ENCODE measurements at places on chromosomes 2 and 18. TPM values are rescaled to one million over a fixed set of nuclear protein-coding genes. Genes with fewer than 3 reads are reported as not detected.

ITGB6 gene
- total RNA-seq: not detected

CAPG gene
- total RNA-seq: 23.3 TPM

HAAO gene
- not detected for total RNA-seq

SKOR2 gene
- total RNA-seq: not detected

TRAK2 gene
- 32.5 TPM for total RNA-seq

ASB18 gene
- total RNA-seq: not detected

DNA sequence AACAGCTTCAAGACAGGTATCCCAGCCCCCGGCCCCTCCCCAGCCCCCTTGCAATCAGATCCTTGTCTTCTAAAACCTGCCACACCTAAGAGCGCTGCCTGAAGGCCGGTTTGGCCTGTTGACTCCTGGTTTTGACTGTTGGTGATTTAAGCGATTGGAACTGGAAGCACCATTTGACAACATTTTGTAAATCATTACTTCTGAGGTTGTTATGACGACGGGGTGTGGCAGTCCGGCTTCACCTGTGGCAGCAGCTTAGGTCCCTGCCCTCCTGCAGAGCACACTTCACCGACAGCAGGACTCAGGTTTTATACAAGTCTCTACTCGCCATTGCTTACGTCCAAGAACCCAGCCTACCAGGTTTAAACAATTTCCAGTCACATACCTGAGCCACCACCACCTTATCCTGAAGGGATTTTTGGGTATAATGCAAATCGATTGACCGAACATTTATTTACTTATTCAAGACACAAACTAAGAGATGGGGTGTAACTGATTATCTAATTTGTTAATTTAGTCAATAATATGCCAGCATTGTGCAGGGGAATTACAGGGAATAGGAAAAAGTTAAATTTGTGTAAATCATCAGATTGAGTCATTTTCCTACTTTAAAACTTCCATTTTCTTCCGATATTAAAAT is 707 bp upstream of the DGUOK start:
- peaks cover 7% of the 10 kb centered on the region for H3K36me3 ChIP-seq
- peaks cover 38% of the 10 kb centered on the region for H3K4me1 ChIP-seq
- H3K4me3 ChIP-seq: peak overlapping the region; percentile 78
- H3K27me3 ChIP-seq: no peaks in the 10 kb centered on the region
- no peak for DNase-seq

GRCh38 chr2:109482361-109482861 is 131.4 kb downstream of the SEPTIN10 start:
- no peaks in the 10 kb centered on the region for H3K27me3 ChIP-seq
- H3K36me3 ChIP-seq: no peaks in the 10 kb centered on the region
- no peak for DNase-seq
- H3K4me3 ChIP-seq: no peak overlapping the region
- no peak overlapping the region for H3K27ac ChIP-seq
- no peaks in the 10 kb centered on the region for H3K4me1 ChIP-seq

DNA sequence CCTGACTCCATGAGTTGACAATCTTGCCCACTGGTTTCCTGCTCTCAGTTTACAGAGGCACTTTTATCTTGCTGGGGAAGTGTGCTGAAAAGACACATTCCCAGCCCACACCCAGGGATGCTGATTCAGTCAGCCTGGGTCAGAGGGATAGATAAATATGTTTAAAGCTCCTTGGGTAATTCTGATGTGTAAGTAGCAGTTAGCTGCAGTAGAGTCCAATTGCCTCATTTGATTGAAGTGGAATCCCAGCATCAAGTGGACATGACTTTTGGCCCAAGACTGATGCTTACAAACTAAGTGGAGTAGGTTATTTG is 29.4 kb downstream of the PSD4 start:
- H3K4me3 ChIP-seq: no peak overlapping the region
- H3K4me1 ChIP-seq: peaks cover 23% of the 10 kb centered on the region
- no peak overlapping the region for H3K27ac ChIP-seq

- no peak overlapping the region for H3K27ac ChIP-seq
- H3K36me3 ChIP-seq: no peaks in the 10 kb centered on the region
- DNase-seq: no peak
- H3K4me3 ChIP-seq: no peak overlapping the region
- no peaks in the 10 kb centered on the region for H3K4me1 ChIP-seq
- H3K27me3 ChIP-seq: no peaks in the 10 kb centered on the region
These were observed 77.4 kb upstream of the ZCCHC2 start for GRCh38 chr18:62445386-62445917.

GRCh38 chr2:63650756-63651155 is 62.0 kb downstream of the MDH1 start:
- H3K4me1 ChIP-seq: no peaks in the 10 kb centered on the region
- H3K36me3 ChIP-seq: no peaks in the 10 kb centered on the region
- no peak for DNase-seq

DNA sequence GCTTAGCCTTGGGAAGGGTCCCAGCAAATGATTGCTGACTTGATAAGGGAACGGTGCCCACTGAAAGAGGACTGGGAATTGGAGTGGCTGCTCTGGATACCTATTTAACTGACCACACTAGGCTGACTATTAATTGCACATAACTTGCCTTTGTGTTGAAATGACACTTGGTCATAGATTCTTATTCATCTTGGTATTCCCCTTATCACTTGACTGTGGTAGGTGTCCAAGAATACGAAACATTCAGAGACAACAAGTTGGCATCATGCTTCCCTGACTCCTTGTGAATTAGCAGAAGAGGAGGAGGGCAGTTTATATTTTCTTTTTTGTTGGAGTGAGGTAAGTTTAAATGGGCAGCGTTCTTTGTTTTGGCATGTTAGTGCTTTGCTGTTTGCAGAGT is 13.4 kb downstream of the FMNL2 start:
- no peak for DNase-seq
- no peak overlapping the region for H3K4me3 ChIP-seq
- no peaks in the 10 kb centered on the region for H3K27me3 ChIP-seq
- no peaks in the 10 kb centered on the region for H3K36me3 ChIP-seq
- H3K4me1 ChIP-seq: no peaks in the 10 kb centered on the region

DNA sequence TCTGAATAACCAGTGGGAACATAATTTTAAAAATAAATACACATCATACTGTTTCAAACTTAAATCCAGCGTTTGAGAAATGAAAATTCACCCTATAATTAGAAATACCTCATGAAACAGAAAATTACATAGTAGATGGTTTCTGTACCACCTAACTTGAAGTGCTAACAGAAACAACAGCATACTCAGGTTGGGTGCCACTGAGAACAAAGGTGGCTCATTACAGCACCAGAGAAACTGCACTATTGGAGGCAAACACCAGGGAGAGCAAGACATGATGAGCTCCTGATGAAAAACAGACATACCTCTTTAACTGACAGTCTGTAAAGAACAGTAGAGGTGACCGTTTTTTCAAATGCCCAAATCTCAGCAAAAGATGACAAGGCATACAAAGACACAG is 12.6 kb downstream of the SULT1C4 start:
- H3K36me3 ChIP-seq: no peaks in the 10 kb centered on the region
- no peaks in the 10 kb centered on the region for H3K27me3 ChIP-seq
- H3K27ac ChIP-seq: no peak overlapping the region
- H3K4me1 ChIP-seq: no peaks in the 10 kb centered on the region
- no peak overlapping the region for H3K4me3 ChIP-seq

GRCh38 chr18:12928641-12929040 is 19.2 kb upstream of the SEH1L start:
- no peak overlapping the region for H3K27ac ChIP-seq
- H3K36me3 ChIP-seq: no peaks in the 10 kb centered on the region
- no peak for DNase-seq
- H3K27me3 ChIP-seq: no peaks in the 10 kb centered on the region

DNA sequence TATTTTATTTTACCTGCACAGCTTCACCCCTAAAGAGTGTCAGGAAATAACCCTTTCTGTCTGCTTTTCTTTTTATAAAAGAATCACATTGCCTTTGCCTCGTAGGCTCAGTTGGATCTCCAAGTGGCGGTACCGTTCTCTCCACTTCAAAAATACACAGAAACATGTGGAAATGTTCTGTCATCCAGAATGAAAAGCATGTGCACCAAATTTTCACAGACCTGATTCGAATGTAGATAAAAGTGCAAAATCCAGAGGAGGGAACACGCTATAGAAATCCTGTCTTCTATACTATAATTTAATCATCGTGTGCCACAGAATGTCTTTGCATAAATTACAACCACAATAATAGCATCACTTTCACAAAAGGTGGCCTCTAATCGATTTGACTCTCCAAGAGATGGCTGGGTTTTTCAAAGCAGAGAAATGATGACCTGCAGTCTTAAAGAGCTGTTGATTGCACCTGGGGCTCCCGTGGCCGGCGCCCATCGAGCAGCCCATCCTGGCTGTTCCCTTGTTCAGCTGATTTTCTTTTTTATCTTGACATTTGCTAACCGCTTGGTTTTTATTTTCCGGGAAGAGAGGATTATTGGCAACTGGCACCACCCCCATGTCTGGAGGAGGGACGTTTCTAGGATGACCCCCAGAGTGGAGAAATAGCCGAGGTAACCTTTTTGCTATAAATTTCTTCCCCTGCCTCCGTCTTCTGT is 290.2 kb downstream of the SOX11 start:
- no peaks in the 10 kb centered on the region for H3K4me1 ChIP-seq
- no peak for DNase-seq
- no peaks in the 10 kb centered on the region for H3K27me3 ChIP-seq
- no peak overlapping the region for H3K27ac ChIP-seq
- no peak overlapping the region for H3K4me3 ChIP-seq

DNA sequence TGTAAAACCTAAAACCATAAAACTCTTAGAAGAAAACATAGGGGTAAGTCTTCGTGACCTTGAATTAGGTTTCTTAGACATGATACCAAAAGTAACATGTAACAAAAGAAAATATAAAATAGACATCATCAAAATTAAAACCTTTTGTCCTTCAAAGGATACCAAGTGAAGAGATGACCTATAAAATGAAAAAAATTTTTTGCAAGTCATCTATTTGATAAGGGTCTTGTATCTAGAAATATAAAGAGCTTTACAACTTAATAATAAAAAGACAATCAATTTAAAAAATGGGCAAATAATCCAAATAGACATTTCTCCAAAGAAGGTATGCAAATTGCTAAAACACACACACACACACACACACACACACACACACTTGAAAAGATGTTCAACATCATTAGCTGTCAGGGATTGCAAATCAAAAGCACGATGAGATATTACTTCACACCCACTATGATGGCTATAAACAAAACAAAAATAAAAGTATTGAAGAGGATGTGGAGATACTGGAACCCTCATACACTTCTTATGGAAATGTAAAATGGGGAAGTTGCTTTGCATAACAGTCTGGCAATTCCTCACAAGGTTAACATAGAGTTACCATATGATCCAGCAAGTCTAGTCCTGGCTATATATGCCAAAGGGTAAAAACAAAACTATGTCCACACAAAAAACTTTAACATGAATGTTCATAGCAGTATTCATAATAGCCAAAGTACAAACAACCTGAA is 23.3 kb downstream of the SPDYA start:
- H3K27me3 ChIP-seq: no peaks in the 10 kb centered on the region
- no peaks in the 10 kb centered on the region for H3K36me3 ChIP-seq
- no peaks in the 10 kb centered on the region for H3K4me1 ChIP-seq
- no peak for DNase-seq
- no peak overlapping the region for H3K27ac ChIP-seq

DNA sequence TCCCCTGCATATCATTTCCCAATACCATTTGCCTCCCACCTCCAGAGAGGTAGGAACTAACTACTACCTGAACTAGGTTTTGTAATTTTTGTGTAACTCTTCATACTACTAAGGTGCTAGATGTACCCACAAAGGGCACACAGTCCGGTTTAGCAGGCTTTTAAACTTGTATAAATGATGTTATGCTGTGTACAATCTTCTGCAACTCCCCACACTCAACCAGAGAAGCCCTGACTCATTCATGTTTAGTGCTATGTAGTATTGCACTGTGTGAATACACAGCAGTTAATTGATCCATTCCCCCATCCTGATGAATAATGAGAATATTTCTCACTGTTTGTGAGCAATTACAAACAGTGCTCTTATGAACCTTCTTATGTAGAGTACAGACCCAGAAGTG is 285.6 kb downstream of the SMAD2 start:
- no peak overlapping the region for H3K4me3 ChIP-seq
- H3K4me1 ChIP-seq: no peaks in the 10 kb centered on the region
- H3K27ac ChIP-seq: no peak overlapping the region
- no peaks in the 10 kb centered on the region for H3K36me3 ChIP-seq

DNA sequence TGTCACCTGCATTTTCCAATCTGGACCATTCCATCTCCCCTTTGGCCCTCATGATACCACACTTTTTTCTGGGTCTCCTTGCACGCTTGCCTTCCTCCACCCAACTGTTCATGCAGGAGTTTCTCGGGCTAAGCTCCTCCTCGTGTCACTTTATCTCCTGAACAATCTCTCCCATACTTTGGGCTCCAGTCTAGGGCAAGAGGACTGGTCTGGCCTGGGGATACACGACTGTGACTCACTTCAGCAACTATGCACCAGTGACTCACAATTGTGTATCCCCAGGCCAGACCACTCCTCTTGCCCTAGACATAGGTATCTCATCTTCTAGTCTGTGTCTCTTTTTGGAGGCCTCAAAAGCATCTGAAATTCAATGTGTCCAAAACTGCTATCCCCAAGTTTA is 149.4 kb upstream of the PTPRM start:
- no peaks in the 10 kb centered on the region for H3K36me3 ChIP-seq
- no peak overlapping the region for H3K4me3 ChIP-seq
- H3K27me3 ChIP-seq: no peaks in the 10 kb centered on the region
- no peak for DNase-seq

GRCh38 chr18:45617284-45617683 is 2.0 kb downstream of the SLC14A2 start:
- no peak overlapping the region for H3K27ac ChIP-seq
- H3K4me3 ChIP-seq: no peak overlapping the region
- H3K27me3 ChIP-seq: no peaks in the 10 kb centered on the region

GRCh38 chr18:8254654-8255053 is 354.6 kb upstream of the RAB12 start:
- H3K27ac ChIP-seq: no peak overlapping the region
- no peak overlapping the region for H3K4me3 ChIP-seq

DNA sequence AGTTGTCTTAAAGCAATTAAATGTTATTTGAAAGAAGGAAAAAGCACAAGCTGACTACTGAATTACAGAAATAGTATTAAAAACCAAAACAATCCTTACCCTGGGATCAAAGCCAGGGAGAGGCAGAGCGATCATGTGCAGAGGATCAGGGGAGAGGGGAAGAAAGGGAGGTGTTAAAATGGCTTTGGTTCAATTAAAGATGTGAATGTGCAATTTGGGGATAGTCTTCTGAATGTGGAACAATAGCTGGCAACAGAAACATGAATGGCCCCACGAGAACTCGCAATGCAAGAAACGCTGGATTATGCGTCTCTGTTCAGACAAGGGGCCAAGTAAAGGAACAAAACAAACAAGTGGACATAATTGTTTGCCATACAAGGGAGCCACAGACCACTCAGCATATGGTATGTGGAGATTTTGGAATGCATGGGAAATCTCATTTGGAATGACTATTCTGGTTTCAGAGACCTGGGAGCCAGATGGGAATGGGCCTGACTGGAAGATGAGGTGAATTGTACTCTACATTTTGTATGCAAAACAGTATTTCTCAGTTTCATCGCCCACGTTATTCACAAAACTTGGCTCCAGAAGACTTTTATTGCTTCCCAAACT is 155.4 kb downstream of the SLC4A3 start:
- H3K36me3 ChIP-seq: no peaks in the 10 kb centered on the region
- H3K4me1 ChIP-seq: no peaks in the 10 kb centered on the region
- H3K27ac ChIP-seq: no peak overlapping the region
- no peak overlapping the region for H3K4me3 ChIP-seq

GRCh38 chr2:121155502-121156056 is 129.4 kb downstream of the TFCP2L1 start:
- H3K27ac ChIP-seq: no peak overlapping the region
- no peaks in the 10 kb centered on the region for H3K27me3 ChIP-seq
- no peak overlapping the region for H3K4me3 ChIP-seq
- H3K36me3 ChIP-seq: no peaks in the 10 kb centered on the region
